Right atrium auricular region (tissue), 2 donors: ENCODE measurements at places on chromosomes 6 and 20. TPM values are rescaled to one million over a fixed set of nuclear protein-coding genes. Genes with fewer than 3 reads are reported as not detected.

The HLA-DQA1 gene
- 0.63 TPM for total RNA-seq

The RHAG gene
- 1.3 TPM for total RNA-seq

The BANF2 gene
- total RNA-seq = not detected

The SNAP25 gene
- 0.74 TPM for total RNA-seq

- H3K27me3 ChIP-seq = no peaks in the 10 kb centered on the region
- H3K4me3 ChIP-seq = no peak overlapping the region
- H3K27ac ChIP-seq = no peak overlapping the region
- DNase-seq = no peak
- no peaks in the 10 kb centered on the region for H3K4me1 ChIP-seq
- no peaks in the 10 kb centered on the region for H3K36me3 ChIP-seq
These were observed 189.4 kb upstream of the PRDM1 start for GRCh38 chr6:105896821-105897095.

The IL17F gene
- total RNA-seq = not detected

The PDE7B gene
- total RNA-seq = 11.2 TPM

DNA sequence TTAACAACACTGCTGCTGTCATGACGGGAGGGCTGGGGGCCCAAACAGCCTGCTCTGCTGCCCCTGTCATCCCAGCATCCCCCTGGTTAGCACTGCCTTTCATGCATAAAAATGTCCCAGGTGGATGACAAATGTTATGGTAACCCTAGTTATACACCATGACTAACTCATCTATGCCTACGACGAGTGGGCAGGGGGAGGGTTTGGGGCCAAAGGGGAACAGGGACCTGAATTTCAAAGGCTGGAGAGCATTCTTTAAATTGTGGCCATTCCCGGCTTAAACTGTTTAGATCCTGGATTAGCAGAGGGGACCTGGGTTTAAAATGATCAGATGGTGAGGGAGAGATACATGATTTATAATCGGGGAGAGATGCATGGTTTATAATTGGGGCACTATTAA, 24.4 kb downstream of the GNAS-AS1 start:
- no peaks in the 10 kb centered on the region for H3K27me3 ChIP-seq
- no peak overlapping the region for H3K27ac ChIP-seq
- no peaks in the 10 kb centered on the region for H3K4me1 ChIP-seq
- DNase-seq = no peak

DNA sequence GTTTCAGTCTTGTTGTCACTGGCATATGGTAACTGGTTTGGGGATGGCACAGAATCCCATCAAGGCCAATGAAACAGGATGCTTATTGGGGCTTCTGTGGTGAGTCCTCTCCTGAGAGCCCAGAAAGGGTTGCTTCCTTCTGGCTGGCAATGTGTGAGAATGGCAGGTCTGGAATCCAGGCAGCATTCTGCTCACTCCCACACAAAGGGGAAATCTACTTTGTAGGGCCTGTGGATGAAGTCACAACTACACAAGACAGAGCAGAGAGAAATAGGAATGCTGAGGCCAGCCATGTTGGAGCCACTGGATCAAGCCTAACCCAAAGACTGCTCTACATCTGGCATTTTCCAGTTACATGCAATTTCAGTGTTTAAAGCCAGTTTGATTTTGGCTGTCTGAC, 15.7 kb downstream of the PLAGL2 start:
- H3K36me3 ChIP-seq = peaks cover 18% of the 10 kb centered on the region
- H3K27ac ChIP-seq = no peak overlapping the region
- no peak for DNase-seq
- H3K4me3 ChIP-seq = no peak overlapping the region
- no peaks in the 10 kb centered on the region for H3K4me1 ChIP-seq

DNA sequence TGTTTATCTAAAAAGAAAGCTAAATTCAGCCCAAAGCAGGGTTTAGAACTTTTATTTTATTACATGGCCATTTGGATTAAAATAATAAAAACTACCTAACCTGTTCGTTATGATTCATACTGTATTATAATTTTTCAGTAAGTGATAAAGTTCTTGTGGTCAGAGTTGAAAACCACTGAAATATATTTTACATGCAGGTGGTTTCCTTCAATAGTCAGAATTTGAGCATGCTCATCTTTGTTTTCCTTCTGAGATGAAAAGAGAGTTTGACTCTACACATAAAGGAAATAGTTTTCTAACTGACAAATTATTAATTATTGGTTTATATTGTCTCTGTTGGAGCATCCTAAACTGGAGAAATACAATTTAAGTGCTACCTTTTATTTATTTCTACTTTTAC, 114.0 kb upstream of the FKBP1C start:
- no peak for DNase-seq
- H3K4me1 ChIP-seq = no peaks in the 10 kb centered on the region
- H3K27me3 ChIP-seq = no peaks in the 10 kb centered on the region
- no peak overlapping the region for H3K4me3 ChIP-seq
- no peaks in the 10 kb centered on the region for H3K36me3 ChIP-seq

The GCNT2 gene
- total RNA-seq = 3.3 TPM

GRCh38 chr6:37524970-37525318, 25.3 kb upstream of the CCDC167 start:
- no peaks in the 10 kb centered on the region for H3K36me3 ChIP-seq
- H3K4me1 ChIP-seq = no peaks in the 10 kb centered on the region
